ENCODE measurements at places on chromosomes 12 and 14.

- DNase-seq: no peak
These were observed 352.6 kb downstream of the BMP4 start for GRCh38 chr14:53603994-53604393.

DNA sequence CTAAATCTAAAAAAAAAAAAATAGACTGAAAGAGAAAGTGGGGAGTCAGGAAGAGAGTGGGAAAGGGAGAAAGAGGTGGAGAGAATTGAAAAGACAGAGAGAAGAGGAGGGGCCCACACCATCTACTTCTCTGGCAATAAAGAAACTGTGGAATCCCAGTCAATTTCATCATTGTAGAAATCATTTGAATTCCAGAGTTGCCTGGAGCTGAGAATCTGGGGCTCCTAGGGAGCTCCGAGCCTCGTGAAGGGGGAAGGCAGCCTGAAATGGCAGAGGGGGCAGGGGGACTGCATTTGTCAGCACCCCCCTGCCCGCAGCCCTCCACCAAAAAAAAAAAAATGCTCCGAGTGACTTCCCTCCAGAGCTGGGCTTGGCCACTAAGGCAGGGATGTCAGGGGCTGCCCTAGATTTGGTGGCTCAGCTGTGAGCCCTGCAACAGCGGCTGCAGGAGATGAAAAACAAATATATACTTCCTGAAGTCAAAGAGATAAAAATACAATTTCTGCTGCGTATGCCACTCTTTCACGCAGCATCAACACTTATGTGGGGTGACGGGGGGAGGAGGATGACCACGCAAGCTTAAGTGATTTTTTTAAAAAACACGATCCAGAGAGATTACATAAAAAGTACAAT lies 80.5 kb downstream of the BCL11B start:
- peak; percentile 29 for DNase-seq

DNA sequence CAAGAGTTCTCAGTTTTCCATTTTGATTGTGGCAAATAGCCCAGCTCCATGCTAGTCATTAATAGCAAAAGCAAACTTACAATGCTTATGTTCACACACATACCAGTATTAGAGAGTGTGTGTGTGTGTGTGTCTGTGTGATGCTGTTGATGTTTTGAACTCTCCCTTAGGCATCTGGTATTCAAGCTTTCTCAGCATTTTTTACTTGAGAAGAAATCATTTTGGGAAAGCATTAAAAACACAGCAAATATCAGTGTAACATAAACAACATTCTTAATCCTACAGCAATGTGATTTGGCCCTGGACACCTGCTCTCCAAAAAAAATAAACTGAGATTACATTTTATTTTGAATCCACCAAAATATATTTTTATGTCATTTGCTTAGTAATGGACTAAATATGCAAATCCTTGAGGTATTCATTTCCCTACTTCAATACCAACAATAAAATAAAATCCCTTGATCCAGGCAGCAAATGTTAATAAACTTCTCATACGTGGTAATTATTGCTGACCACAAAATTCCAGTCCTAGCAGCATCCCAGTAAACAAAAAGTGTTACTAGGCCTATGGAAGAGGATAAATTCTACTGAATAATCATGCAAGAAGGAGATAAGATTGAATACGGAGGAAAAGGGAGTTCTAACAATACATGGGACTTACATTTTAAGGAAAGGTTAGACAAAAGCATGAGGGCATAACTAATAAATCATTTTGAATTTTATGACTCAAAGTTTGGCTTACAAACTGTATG lies 249.5 kb upstream of the CLEC14A start:
- peak; percentile 47 for DNase-seq

GRCh38 chr12:55797068-55797467 lies 20.5 kb downstream of the SARNP start:
- peak; percentile 57 for DNase-seq

DNA sequence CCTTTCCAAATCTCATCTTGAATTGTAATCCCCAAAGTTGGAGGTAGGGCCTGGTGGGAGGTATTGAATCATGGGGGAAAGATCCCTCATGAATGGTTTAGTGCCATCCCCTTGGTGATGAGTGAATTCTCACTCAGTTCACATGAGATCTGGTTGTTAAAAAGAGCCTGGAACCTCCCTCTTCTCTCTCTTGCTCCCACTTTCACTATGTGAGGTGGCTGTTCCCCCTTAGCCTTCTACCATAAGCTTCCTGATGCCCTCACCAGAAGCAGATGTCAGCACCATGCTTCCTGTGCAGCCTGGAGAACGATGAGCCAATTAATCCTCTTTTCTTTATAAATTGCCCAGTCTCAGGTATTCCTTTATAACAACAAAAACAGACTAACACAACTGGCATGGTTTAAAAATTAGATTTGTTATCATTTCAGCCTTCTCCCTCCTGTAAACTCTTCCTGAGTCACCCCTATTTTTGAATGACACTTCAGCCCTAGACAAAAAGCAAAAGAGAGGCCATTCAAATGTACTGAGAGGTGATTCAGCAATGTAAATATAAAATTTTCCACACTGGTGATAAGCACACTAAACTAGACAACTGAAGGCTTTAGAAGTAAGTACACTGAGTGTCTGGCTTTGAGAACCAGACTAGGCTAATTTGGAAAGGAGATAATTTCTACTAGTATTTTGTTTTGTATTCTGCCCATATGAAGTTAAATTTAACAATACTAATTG lies 212.1 kb upstream of the ABCD2 start:
- DNase-seq: no peak

GRCh38 chr14:100696590-100696989 lies 30.1 kb upstream of the DLK1 start:
- DNase-seq: no peak
